ENCODE measurements at places on chromosomes 4 and X.

DNA sequence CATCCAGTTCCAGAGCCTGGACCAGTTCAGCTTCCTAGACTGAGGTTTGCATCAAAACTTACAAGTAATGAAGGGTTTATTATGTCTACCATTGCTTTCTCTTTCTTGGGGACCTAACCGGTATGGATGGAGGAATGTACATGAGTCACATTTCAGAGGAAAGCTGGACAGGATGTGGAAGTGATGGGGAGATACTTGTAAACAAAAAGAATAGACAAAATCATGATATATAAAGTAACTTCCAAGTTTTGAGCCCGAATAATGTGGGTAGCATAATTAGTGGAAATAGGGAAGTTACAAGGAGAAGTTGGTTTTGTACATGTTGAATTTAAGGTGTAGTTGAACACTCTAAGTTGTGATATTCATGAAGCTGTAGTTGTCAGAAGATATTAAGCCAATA is 15.0 kb downstream of the FNIP2 start:
- no peak for DNase-seq

- DNase-seq = no peak
Measured at GRCh38 chr4:3765271-3766035, 732 bp upstream of the ADRA2C start.

GRCh38 chrX:155270969-155271368 is 6.7 kb upstream of the RAB39B start:
- no peak for DNase-seq

DNA sequence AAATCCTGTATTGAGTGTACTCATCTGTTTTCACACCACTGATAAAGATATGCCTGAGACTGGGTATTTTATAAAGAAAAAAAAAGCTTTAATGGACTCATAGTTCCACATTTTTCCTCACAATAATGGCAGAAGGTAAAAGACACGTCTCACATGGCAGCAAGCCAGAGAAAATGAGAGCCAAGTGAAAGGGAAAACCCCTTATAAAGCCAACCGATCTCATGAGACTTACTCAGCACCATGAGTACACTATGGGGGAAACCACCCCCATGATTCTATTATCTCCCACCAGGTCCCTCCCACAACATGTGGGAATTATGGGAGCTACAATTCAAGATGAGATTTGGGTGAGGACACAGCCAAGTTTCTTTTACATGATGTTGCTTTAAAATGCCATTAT is 171.9 kb downstream of the GALNTL6 start:
- DNase-seq = no peak

- DNase-seq = no peak
Measured at GRCh38 chr4:137649711-137650450, 117.6 kb upstream of the PCDH18 start.

DNA sequence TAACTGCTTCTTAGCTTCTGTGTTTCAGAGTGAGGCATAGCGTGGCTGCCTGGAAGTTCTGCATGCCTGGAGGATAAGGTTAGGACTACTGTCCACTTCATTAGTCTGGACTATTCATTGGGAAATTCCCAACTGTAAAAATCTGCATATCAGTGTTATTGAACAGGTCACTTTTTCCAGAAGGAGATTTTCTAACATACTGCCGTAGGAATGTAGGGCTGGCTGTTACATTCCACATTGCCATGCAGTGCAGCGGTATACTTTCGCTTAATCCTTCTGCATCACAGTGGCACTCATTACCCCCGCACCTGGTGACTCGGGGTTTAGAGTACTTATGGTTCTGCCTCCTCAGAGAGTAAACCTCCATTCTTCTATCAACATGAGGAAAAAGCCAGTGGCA is 104.6 kb downstream of the NPFFR2 start:
- DNase-seq = no peak

DNA sequence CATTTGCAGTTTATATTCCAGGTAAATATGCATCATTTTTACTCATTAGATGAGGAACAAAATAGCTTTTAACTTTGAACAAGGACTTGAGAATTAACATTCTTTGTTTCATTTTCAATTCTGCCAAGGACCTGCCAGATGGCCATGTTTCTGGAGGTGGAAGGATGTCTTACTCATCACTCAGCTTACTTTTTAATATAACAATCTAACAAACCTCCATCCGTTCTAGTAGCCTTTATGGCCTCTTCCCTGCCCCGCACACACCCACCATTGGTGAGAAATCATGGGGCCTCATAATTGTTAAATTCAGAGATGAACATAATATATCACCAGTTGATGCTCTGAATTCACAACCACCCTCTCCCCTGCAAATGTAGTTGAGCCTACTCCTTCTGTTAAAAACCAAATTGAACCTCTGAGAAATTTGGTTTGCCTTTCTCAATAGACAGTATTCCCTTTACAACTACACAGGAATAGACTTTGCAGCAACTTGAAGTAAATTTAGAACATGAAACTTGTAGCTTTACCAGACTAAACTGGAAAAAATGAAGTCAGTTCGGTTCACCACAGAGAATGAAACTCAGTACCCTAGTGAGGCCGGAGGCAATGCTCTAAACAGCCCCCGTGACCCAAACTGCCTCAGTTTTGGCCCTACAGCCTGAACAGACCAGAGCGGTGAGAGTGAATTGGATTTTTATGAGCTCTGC is 50.1 kb upstream of the ACSL4 start:
- DNase-seq = no peak

GRCh38 chrX:555725-556666 is 74.6 kb upstream of the SHOX start:
- no peak for DNase-seq

- no peak for DNase-seq
Measured at GRCh38 chrX:138775517-138775916, 64.0 kb upstream of the FGF13 start.

DNA sequence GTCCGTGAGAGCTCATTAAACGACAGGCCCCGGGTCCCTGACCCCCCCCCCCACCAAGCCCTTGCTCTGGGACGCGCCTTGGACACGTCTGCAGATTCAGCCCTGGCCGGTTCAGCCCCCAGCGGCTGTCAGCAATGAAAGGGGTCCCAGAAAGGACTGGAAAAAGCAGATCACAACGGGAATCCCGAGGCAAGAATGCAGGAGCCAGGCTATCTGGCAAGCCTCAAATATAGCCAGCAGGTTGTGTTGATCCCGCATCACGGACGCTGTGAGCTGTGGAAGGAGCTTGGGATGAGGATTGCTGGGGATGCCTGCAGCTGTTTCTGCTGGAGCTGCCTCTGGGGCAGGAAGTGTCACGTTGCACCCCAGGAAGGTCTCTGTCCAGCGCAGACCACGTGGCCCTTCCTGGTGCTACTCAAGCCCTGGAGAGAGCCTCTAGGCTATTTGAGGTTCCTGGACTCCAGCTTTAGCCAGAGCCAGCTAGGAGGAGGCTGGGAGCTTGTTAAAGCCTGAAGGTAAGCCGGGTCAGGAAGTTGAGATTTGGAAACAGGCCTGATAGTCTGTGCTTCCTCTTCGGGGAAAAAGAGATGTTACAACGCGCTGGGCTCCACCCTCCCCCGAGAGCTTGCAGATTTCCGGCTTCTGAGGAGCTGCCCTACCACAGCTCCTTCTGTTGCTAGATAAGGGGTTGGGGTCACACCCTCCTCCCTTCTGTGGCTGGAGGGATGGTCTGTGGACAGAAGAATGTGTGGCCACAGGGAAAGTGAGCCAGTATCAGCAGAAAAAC is 19.3 kb upstream of the CSF2RA start:
- DNase-seq = no peak

- DNase-seq = no peak
Measured at GRCh38 chr4:185955151-185955770, 113.7 kb upstream of the TLR3 start.

DNA sequence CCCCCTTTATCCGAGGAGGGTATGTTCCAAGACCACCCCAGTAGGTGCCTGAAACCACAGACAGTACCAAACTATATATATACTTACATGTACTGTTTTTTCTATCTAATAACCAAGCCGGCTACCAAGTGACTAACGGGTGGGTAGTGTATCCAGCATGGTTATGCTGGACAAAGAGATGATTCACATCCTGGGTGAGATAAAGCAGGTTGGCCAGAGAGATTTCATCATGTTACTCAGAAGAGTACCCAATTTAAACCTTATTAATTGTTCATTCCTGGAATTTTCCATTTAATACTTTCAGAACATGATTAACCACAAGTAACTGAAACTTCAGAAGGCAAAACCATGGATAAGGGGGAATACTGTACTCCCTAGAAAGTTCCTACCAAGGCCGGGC is 46.5 kb downstream of the RFC1 start:
- DNase-seq = no peak

- no peak for DNase-seq
Measured at GRCh38 chr4:72302981-72303704, 265.9 kb downstream of the ADAMTS3 start.

DNA sequence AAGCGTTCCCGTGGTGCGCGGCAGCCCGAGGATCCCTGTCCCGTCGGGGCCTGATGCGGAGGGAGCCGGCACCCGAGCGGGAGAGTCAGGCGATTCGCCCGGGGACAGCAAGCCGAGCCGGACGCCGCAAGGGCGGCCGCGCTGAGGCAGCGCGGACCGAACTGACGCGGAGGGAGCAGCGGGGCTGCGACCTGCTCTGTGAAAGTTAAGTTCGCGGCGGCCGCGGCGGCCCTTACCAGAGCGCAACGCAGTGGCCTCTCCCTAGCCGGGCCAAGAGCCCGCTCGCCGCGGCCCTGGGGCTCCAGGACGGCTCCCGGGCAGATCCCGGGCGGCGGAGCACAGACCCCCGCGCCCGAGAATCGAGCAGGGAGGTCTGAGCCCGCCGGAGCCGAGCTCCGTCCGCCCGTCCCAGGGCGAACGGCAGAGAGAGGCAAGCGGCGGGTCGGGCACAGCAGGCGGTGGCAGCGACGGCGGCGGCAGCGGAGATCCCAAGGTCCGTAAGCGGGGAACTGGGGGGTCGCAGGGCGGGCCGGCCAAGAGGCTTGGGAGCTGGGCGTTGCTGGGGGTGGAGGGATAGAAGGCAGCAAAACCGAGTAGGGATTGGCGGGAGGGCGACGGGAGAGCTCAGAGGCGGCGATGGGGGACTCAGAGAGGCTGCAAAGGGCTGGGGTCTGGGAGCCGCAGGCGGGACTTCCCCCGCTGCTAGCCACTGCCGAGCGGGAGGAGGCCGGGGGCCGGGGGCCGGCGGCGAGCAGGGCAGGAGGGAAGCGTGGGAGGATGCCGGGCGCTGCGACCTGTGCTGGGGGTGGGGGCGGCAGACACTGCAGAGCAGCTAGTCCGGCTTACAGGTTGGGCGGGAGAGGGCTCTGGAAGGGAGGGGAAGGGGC is 1.0 kb downstream of the GPR50 start:
- DNase-seq = no peak

DNA sequence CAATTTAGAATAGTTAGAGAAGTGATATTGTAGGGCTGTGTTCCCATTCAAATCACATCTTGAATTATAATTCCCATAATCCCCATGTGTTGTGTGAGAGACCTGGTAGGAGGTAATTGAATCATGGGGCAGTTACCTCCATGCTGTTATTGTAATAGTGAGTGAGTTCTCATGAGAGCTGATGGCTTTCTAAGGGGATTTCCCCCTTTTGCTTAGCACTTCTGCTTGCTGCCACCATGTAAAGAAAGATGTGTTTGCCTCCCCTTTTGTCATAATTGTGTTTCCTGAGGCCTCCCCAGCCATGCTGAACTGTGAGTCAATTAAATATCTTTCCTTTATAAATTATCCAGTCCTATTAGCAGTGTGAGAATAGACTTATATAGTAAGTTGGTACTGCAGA is 53.2 kb downstream of the LPAR4 start:
- DNase-seq = no peak

GRCh38 chr4:110211007-110211769 is 12.8 kb upstream of the ELOVL6 start:
- no peak for DNase-seq

GRCh38 chrX:12471061-12471460 is 320.2 kb upstream of the PRPS2 start:
- no peak for DNase-seq

Data from NCI-H2227 treated with DMSO at 0.1 percent for 48 hours (cell line).